Effector CD4-positive, alpha-beta T cell (primary cell): ENCODE measurements at places on chromosomes 1 and 21.

DNA sequence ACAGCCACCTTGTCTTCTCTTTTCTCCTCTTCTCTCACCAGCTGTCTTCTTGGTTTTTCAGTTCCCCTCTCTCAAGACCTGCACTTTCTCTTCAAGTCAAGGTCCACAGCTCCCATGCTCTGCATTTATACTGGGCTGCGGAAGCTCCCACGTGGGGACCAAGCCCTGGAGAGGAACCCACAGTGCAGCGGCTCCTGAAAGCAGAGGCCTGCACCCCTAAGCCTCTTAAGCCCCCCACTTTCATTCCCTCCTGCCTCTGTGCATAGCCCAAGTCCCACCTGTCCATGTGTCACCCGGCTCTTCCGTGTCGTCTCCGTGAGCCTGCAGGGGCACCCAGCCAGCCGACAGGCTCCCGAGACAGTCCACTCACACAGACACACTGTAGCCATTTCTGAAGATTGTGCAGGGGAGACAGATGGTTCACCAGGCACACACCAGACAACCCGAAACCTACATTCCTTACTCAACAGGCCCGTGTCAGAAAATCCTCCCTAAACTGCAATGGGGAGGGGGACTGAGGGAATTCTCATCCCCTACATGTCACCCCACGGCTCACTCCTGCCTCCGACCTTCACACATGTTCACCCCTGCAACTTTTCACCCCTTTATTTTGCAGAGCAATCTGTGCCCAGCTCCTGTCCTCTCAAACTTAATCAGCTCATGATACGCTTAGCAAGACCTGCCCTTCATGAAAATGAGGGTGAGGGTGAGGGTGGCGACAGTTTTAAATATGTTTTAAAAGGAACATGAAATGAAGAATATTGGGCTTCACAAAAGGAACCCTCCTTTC, 6.3 kb downstream of the MX2 start:
- no peak for DNase-seq

DNA sequence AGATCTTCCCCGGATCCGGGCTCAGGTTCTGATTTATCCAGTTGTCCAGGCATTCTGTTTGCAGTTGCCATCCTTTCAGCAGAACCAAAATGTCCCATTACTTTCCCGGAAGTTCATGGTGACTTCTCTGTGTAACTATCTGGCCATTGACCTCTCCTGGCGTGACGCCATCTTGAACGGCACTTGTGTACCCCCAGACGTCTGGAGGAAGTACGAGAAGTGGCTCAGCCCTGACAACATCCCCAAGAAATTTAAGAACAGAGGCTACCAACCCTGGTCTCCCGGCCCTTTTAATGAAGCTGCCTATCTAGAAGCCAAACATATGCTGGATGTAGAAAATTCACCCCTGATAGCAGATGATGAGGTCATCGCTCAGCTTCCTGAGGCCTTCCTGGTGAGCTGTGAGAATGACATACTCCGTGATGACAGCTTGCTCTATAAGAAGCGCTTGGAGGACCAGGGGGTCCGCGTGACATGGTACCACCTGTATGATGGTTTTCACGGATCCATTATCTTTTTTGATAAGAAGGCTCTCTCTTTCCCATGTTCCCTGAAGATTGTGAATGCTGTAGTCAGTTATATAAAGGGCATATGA, 22.4 kb downstream of the AADACL4 start:
- no peak for DNase-seq

DNA sequence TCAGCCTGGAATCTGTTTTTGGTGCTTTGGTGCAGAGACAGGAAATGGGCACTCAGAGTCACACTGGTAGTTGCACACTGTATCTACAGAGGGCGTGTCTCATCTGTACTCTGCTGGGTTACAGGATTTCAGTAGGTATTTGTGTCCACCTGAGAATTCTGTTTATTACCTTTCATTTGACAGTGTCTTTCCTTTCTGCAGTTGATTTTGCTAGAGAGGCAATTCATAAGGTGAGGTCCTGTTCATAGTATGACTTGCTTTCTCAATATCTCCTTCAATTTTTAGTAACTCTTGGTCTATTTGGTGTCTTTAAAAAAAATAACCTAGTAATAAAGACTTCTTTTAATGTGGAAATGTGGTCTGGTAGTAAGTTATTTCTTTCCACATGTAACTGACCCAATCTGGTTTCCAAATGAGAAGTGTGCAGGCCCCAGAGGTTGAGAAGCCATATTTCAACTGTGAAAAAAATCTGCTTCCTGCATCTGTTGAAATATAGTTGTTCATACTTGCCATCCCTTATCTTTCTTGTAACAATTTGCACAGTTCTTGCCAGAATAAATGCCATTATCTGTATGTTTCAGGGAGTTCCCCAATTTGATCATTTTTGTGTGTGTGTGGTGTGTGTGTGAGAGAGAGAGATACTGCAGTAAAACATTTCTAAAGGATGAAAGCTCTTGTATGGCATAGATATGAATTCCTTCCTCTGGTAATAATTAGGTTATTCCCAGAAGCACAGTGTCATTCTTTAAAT, 78.4 kb upstream of the DNAJC6 start:
- DNase-seq = no peak

DNA sequence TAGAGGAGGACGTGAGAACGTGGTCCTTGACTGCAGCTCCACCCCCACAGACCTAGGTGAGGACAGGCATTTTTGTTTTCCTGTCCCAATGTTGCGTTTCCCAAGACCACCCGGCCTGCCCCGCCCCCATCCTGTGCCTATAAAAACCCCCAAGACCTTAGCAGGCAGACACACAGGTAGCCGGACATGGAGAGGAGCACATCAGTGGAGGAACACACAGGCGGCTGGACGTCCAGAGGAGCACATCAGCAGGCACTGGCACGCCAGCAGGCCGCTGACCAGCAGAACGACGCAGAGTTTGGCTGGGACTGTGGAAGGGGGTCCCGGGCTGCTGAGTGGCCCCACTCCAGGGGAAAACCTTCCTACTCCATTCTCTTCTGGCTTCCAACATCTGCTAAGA, 12.7 kb upstream of the HMGCL start:
- DNase-seq = no peak

- no peak for DNase-seq
Observed at GRCh38 chr1:10915594-10915993, 96.9 kb upstream of the TARDBP start.

GRCh38 chr1:182410620-182411273, 10.3 kb upstream of the TEDDM1 start:
- DNase-seq = no peak
